ENCODE measurements at places on chromosomes 5 and 9.

GRCh38 chr5:5487585-5488360 lies 65.3 kb downstream of the ICE1 start:
- DNase-seq: no peak

DNA sequence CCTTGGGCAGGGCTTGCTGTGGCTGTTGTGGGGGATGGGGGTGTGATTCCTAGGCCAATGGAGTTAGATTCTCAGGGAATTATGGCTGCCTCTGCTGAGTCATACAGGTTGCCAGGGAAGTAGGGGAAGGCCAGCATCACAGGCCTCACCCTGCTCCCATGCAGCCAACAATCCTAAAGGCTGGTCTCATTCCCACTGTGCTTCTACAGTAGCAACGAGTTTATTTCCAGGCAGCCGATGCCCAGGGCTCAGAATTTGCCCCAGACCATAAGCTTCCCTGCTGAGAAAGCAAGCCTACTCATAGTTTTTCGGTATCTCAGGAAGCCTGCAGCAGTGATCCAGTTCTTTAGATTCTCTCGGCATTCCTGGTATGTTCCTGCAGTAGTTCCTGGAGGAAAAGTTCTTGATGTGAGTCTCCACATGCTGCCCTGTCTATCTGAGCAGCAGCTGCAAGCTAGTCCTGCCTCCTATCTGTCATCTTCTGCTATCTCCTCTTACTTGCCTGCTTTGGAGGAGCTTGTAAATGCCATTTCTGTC lies 59.3 kb upstream of the SELENOP start:
- DNase-seq: no peak

DNA sequence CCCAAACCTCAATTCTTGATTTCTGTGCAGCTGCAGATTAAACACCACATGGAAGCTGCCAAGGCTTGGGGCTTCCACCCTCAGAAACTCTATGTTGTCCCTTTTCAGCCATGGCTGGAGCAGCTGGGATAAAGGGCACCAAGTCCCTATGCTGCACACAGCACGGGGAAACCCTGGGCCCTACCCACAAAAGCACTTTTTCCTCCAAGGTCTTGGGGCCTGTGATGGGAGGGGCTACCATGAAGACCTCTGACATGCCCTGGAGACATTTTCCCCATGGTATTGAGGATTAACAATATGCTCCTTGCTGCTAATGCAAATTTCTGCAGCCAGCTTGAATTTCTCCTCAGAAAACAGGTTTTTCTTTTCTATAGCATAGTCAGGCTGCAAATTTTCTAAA lies 41.8 kb upstream of the CDH9 start:
- no peak for DNase-seq

DNA sequence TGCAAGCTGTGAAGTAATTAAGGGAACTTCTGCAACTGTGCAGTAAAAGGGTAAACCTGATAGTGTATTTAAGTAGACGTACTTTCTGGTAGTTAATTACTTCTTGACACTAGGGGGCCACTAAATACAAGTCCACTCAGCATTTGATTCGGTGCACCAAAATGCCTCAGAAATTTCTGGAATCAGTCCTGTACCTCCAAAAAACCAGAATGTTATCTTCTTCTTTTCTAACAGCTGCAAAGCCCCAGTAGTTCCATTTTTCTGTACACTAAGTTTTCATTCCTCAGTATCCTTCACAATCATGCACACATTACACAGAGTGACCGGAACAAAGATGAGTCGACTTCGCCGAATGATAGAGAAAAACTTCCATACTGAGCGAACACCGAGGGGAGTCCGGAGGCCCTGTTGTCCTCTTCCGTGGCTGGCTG lies 484 bp downstream of the GFM2 start:
- DNase-seq: no peak

DNA sequence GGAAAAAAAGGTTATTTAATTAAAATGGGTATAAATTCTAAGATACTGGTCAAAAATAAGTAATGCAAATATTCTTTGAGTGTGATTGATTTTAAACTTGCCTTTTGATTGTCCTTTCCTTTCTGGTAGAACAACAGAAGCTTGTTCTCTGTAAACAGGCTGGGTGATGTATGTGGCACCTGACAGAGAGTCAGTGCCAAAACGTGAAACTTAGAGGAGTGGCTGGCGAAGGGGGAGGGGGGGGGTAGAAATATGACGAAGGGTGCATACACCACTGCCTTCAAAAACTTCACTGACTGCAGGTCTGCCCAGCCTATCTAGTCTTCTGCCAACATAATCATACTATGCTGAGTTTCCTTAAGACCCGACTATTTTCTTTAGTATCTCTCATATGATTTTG lies 629.8 kb upstream of the SEMA6A start:
- no peak for DNase-seq

DNA sequence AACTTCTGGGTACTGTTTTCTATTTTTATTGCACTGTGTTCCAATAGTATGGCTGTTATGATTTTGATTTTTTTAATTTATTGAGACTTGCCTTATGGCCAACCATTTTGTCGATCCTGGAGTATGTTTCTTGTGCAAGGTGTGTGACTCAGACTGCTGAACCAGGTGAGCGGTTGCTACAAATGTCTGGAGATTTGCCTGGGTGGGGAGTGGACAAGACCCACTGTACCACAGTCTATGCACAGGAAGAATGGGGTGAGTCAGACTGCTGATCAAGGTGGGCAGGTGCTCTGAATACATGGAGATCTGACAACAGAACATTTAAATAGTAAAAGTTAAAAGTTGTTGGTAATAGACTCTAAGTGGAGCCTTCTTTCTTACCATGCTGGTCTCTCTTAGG lies 609.2 kb downstream of the CSNK1G3 start:
- no peak for DNase-seq

GRCh38 chr5:132998556-132998955 lies 27.8 kb downstream of the ZCCHC10 start:
- no peak for DNase-seq

DNA sequence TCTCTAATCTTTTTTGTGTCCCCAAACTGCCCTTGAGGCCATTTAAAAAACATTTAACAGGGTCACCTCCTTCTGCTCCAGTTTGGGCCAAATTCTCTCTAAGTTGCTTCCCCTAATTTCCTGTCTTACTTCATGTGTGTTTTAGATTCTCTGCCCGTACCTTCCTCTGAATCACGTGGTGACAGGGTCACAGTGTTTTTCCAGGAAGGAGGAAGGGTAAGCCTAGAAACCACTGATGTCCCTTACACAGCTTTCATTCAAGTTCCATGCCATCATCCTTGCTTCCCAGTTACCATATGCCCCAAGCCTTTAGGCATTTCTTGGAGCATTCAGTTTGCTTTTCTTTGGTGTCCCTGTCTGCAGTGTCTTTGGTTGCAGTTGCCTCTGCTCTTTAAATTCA lies 42.4 kb upstream of the MACIR start:
- DNase-seq: no peak

GRCh38 chr9:116726602-116727001 lies 39.5 kb downstream of the TRIM32 start:
- no peak for DNase-seq

- no peak for DNase-seq
These were observed 15.0 kb upstream of the PIP5K1B start for GRCh38 chr9:68690088-68690487.

GRCh38 chr9:715743-716400 lies 125.6 kb upstream of the DMRT1 start:
- DNase-seq: no peak

GRCh38 chr5:95519151-95519550 lies 35.6 kb downstream of the SKIC3 start:
- DNase-seq: no peak

DNA sequence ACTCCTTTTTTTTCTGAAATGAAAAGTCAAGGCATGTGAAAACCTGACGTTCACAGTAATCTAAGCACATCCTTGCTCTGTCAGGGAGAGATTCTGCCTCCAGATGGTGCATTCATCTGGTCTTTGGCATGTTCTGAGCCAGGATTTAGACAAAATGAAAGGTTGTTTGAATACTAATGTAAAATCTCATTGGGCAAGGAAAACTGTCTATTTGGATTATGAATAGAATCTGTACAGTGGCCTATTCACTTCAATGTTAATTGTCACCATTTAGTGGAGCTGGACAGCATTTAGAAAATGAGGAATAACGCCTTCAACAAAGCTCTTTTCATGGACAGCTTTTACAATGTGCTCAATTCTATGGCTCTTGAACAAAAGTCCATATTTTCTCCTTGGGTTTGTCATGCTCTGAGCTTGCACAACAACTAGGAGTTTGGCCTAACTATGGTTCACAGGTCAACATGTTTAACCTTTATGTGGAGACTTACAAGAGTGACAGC lies 28.9 kb downstream of the ARHGEF28 start:
- DNase-seq: no peak

DNA sequence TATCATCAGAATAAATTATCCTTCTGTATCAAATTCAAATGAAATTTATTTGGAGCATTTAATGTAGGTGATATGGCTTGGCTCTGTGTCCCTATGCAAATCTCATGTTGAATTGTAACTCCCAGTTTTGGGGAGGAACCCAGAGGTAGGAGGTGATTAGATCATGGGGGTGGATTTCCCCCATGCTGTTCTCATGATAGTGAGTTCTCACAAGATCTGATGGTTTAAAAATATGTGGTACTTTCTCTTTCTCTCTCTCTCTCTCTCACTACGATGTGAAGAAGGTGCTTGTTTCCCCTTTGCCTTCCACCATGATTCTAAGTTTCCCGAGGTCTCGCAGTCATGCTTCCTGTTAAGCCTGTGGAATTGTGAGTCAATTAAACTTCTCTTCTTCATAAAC lies 678.4 kb upstream of the RGMB start:
- no peak for DNase-seq

DNA sequence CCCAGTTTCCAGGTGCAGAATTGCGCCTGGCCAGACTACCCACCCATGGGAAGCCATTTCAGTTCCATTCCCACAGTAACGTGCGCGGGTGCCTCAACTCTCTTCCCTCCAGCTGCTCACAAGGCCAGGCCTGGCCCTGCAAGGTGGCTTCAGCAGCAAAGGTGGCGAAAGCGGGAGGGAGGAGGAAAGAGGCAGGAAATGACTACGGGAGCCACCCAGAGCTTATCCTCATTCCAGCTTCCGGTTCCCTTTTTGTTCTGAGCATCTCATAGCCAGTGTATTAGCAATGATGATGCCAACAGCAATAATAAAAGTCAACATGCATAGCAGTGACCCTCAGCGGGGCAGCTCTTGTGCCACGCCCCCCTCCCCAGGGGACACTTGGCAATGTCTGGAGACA lies 101.5 kb upstream of the BOD1 start:
- no peak for DNase-seq

- no peak for DNase-seq
These were observed 151.8 kb downstream of the DROSHA start for GRCh38 chr5:31380049-31380448.

- DNase-seq: no peak
These were observed 49.4 kb downstream of the SMIM23 start for GRCh38 chr5:171835066-171835465.

- no peak for DNase-seq
These were observed 20.7 kb downstream of the NLN start for GRCh38 chr5:65742565-65743231.

GRCh38 chr5:39709032-39709431 lies 284.3 kb upstream of the DAB2 start:
- no peak for DNase-seq

DNA sequence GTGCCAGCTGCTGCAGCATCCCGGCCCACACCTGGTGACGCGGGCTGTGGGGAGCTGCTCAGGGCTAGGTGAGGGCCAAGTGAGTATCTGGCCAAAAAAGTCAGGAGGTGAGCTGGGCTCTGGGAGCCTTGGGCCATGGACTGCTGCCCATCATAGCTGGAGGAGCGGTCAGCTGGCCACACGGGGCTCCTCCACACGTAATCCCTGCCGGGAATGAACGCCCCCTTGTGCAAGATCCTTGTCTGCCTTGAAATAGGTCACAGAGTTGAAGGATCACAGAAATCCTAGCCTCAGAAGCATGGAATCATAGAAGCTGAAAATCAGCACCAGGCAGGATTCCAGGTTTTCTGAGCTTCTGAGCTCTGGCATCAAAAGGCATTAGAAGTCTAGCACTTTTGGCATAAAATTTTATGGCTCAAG lies 16.8 kb upstream of the COL27A1 start:
- no peak for DNase-seq

DNA sequence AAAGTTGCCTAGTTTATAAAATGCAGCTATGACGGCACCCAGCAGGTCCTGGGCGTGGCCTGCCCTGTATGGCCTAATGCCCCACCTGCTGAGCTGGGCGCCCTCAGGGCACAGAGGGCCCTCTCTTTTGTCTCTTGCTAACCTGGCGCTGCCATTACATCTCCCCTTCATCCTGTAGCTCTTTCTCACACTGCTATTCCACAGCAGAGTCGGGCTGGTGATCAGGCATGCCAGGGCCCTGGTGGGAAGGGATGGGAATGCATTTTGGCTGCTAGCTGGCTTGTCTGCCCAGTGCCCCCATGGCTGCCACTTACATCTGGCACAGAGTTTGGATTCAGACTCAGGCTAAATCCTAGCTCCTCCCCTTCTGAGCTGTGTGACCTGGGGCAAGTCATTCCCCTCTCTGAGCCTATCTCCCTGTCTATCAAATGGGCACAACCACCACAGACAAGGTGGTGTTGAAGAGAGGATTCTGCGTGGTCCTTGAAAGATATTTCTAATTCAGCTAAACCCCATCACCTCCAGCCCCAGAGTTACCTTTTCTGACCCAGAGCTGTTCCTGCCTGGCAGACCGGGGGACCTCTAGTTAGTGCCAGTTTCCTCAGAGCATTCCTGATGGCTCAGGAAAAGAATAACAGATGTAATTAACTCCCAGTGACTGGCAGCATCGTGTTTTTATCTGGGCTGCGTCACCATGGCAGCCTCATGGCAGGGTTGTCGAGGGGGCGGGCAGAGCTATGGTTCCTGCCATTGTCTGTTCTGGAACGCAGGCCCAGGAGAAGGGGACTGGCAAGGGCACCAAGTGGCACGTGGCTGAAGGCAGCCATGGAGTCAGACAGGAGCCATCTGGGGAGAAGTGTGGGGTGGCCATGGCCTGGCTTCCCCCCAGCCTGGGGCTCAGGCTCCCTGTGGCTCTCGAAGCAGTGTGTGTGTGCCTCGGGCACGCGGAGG lies 6.3 kb downstream of the PRR7 start:
- no peak for DNase-seq

- DNase-seq: no peak
These were observed 210.3 kb upstream of the TBC1D2 start for GRCh38 chr9:98465799-98466198.

- DNase-seq: no peak
These were observed 98.9 kb downstream of the USP20 start for GRCh38 chr9:129934041-129934591.

DNA sequence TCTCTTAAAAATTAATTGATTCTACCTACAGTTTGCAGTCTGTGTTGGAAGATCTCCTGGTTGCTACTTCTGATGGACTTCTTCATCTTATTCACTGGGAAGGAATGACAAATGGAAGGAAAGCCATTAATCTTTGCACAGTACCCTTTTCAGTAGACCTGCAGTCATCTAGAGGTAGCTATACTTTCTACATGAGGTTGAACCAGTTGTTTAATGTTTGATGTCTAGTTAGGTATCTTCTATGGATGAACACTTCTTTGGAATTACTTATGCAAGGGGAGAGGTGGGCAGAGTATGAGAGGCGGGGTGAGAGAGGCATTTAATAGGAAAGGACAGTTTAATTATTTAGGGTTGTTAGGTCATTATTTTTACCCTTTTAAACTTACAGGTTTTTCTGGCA lies 91.2 kb downstream of the RIC1 start:
- DNase-seq: no peak

- DNase-seq: no peak
These were observed 8.7 kb upstream of the GFRA3 start for GRCh38 chr5:138282920-138283742.

GRCh38 chr5:172716796-172717313 lies 54.1 kb downstream of the DUSP1 start:
- peak; percentile 53 for DNase-seq

- no peak for DNase-seq
These were observed 28.7 kb downstream of the CCT5 start for GRCh38 chr5:10278658-10279279.

Measured in GOT3 (cell line).